ENCODE measurements at places on chromosomes 7 and 10.

DNA sequence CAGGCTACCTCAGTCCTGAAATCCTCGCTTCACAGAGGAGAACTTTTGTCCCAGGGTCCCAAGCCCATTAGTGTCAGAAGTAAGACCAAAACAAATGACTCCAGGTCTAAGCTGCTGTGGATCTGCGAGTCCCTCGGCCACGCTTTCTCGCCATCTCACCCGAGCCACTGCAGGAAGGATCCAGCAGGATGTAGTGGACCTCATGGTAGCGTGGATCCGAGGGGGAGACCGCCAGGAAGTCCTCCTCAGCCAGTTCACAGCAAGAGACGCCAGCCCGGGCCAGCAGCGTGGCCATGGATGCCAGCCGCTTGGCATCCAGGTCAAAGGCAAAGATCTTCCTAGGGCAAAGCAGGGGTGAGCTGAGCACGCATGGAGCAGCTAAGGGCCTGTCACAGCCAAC lies 4.6 kb downstream of the NSUN5 start:
- no peak for DNase-seq

- no peak for DNase-seq
Observed at GRCh38 chr10:97002670-97003069, 170.6 kb downstream of the LCOR start.

- DNase-seq: no peak
Observed at GRCh38 chr10:5482016-5482415, 17.4 kb downstream of the CALML5 start.

DNA sequence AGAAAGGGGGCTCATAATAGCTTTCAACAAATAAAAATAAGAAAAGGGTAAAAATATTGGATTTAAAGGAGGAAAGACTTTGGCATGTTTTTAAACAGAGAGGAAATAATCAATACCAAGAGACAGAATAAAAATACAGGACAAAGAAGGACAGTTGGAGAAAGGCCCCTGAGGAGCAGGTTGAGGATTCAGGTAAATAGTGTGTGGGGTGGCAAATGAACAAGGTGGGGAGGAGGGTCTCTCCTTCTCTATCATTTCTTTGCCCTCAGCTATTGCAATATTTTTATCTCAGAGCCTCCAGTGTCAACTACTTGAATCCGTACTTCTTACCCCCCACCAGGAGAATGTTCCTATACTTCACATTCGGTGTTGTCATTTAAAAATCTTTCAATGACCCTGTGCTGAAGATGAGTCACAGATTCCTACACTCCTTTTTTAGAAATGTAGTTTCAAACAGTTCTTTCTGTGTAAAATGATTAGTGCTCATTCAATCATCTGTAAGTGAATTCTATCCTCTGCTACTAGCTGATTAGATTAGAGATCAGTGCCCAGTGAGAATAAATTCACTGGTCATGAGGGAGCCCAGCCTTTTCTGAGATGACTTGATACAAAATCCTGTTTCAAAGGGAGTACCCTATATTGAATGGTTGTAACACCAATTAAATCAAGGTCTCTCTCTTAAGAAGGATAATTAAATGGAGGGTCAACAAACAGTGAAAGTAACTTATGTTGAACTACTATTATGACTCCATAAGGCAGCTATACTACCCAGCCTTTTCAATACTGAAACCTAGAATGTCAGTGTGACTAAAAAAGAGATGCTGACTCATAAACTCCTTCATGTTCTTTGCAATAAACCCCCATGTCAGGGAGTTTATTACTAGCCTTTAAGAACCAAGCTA lies 50.4 kb upstream of the WNT16 start:
- DNase-seq: no peak

- no peak for DNase-seq
Observed at GRCh38 chr10:94292434-94293090, 70.2 kb downstream of the NOC3L start.

- no peak for DNase-seq
Observed at GRCh38 chr7:20449176-20449575, 118.5 kb downstream of the ITGB8 start.

- DNase-seq: no peak
Observed at GRCh38 chr7:47069385-47070076, 512.4 kb downstream of the TNS3 start.

DNA sequence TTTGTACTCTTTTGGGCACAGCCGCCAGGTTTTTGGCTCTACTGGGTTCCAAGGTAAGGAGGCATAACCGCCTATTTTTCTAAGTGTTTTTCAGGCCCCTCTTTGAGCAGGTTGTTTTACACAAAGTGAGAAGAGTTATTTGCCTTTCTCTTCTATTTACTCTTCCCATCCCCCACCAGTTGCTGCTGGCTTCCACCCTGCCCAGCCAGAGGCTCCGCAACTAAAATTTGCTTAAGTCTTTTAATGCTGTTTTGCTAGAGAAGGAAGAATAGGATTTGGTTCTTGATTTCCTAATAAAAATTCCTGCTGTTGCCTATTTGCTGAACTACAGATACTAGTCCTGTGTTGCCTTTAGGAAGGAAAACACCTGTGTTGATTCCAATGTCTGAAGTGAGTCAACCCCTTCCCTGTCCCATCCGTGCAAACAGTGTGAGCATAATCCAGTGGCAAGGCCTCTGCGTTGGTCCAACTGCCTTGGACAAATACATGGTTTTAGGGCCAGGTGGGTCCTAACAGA lies 1.9 kb downstream of the PLA2G12B start:
- DNase-seq: no peak

DNA sequence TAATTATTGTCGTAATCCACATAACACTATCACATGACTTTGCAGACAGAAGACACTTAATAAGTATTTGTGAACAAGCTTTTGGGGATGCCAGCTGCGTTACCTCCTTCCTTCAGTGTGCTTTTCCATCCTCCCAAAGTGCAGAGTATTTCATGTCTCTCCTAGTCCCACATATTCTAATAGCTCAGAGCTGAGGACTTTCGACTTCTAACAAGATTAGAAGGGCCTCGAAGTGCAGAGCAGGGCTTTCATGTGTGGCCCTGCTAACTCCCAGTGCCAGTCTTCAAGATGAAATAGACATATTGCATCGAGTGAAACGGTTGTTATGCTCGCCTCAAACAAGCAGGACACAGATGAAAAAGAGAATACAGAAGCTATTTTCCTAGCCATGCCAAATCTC lies 125.7 kb upstream of the RNF32 start:
- DNase-seq: no peak

- no peak for DNase-seq
Observed at GRCh38 chr10:103576862-103577261, 83.4 kb downstream of the NEURL1 start.

DNA sequence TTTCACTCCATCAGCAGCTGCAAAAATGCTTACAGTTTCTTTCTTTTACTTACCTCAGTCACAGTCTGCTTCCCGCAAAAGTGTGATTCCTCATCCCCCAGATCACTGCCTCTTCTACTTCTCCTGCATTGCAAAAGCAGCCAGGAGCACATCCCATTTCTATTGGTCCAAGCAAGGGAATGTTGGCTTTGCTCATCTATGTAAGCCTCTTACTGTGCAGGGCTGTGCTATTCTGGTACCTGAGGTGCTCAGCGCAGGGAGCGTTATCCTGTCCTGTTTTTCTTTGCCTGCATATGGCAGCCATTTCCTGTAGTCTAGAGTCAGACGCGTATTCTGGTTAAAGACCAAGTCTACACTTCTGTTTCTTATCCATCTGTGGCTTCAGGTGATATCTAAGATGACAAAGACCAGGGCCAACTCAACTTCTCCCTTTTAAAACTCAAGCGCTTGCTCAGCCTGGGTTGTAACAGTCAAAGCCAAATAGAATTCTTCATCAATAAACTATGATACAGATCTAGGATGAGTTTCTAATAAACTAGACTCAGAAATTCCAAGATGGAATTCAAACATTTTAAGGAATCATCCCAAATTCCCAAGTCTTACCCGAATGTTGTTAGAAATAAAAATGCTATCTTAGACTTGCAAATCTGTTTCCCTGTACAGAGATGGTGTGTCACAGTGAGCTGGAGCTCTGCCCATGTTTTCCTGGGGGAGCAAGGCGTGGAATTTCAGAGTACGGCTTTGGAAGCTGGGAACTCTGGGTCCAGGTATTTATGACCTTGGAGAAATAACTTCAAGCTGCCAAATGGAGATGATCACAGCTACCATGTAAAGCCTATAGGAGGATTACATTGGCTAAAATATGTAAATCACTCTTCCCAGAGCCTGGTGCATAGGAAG lies 6.1 kb upstream of the RBM17 start:
- no peak for DNase-seq

DNA sequence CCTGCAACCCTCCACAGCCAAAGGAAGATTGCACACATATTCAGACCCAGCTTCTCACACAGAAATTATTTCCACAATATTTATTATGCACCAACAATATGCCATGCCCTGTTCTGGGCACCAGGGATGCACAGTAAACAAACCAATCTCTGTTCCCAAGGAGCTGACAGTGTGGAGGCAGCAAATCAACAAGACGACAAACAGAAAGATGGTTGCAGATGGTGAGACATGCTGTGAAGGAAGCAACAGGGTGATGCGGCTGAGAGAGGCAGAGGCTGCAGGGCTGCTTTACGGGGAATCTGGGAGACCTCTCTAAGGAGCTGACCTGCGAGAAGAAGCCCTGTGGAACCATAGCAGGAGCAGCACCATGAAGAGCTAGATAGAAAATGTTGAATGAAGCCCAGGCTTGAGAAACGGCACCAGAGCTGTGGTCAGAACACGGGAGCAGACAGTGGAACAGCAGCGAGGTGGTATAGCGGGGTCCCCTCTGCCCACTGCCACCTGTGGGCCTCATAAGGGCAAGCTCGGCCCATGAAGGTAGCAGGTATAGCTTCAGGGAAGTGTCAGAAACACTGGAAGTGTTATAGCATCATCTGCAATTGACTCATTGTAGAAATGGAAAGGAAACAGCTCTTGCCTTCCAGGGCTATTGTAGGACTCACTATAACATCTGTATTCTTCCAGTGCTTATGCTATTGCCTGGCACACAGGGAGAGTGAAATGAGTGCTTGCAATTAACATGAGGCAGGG lies 17.4 kb downstream of the RBP3 start:
- no peak for DNase-seq

DNA sequence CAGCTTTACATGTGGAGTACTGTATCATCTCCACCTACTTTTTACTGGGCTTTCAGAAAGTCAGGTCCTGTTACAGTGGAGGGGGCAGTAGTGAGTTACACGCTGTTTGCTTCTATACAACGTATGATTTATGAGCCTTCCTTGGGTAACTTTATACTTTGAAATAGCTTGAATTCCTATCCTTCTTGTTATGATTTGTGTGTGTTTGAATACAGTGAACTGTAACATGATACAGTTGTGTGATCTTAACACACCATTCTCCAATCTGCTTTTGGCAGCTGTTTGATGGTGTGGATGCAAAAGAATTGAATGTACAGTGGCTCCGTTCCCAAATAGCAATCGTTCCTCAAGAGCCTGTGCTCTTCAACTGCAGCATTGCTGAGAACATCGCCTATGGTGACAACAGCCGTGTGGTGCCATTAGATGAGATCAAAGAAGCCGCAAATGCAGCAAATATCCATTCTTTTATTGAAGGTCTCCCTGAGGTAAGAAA lies 41.7 kb downstream of the SP8 start:
- DNase-seq: no peak

- no peak for DNase-seq
Observed at GRCh38 chr7:42174391-42174912, 62.6 kb downstream of the GLI3 start.

- no peak for DNase-seq
Observed at GRCh38 chr7:124752310-124752709, 13.3 kb downstream of the GPR37 start.

DNA sequence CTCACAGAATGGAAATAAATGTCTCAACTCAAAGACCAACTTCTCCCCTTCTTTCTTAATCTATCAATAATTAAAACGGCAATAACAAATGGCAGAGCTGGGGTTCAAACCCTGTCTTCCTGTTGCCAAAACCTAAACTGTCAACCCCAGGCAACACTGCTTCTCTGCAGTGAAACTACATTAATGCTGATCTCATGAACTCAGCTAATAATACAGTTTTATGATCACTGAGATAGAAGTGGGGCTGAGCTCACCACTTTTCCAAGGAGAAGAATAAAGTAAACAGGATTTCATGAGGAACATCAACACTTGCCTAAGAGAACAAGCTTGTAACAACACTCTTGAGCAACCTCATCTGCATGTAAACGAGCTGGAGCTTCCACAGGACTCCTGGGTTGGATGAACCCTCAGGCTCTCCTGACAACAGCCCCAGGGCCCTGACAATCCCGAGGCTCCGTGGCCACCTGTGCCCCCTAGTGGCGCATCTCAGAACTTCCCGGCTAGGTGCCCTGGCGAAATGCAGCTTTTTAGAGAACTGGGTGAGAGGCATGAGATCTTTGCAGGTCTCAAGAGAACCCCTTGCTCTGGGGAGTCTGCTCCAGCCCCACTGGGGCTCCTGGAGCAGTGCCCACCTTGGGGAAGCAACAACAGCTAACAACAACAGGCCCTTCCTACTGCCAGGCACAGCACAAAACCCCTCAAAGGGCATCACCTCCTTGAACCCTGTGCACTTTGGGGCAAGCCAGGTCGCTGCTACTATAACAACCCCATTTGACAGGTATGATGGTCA lies 169.3 kb downstream of the SH3PXD2A start:
- DNase-seq: peak; percentile 80

DNA sequence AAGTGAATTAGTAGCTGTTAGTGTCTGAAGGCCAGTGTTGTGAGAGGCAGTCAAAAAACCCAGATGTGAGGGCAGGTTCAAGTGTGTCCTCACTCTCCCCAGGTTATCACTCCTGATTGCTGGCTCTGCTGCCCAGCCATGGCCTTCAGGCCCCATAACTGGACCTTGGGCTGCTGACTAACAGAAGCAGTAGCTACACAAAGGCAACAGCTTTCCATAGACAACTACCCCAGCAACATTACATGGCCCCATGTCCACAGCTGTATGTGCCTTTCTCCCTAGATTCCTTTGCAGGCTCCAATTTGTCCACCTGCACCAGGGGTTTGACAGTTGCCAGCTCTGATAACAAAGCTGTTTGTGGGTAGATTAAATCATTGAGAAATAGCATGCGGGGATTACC lies 297.8 kb downstream of the ARL4A start:
- DNase-seq: no peak

DNA sequence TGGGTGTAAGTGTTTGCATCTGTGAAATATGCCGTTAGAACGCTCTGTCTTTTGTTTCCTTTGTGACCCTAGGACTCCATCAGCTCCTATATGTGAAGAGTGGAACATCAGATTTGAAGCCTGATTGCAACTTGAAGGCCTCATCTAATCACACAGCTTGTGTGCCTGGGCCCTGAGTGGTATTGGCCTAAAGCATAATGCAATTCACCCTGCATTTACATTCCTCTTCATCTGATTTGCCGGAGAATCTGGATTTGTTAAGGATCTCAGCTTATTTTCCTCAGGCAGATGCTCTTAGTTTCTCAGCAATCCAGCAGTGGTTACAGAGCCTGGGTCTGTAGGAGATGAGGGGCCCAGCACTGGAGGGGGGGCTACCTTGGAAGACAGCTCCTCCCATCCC lies 183.2 kb upstream of the ITGB1 start:
- no peak for DNase-seq

- DNase-seq: no peak
Observed at GRCh38 chr10:80501913-80502521, 35.7 kb upstream of the SH2D4B start.

All from CD4-positive, alpha-beta T cell treated with Interleukin-15 for 4 hours (primary cell).